ENCODE measurements at places on chromosomes 7 and 10.

DNA sequence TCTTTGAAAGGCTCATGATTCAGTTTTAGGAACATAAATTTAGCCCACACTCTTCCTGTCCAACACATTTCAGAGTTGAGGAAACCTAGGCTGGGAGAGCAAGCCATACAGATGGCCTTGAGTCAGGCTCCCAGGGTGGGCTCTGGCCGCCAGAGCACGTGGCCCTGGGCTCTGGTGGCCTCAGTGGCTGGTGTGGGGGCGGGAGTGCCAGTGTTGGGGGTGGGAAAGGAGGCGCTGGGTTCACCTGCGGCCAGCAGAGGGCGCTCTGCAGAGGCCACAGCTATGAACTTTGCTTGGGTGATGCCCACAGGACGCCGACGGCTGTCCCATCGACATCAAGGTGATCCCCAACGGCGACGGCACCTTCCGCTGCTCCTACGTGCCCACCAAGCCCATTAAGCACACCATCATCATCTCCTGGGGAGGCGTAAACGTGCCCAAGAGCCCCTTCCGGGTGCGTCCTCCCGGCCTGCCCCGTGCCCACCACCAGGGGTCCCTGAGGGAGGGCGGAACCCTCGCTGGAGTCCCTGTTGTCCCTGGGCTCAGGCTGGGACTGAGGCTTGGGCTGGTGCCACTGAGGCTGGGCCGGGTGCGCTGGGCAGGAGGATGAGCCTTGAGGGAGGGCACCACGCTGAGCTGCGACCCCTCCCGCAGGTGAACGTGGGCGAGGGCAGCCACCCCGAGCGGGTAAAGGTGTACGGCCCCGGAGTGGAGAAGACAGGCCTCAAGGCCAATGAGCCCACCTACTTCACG is 11.9 kb downstream of the FLNC start:
- DNase-seq = peak; percentile 46

DNA sequence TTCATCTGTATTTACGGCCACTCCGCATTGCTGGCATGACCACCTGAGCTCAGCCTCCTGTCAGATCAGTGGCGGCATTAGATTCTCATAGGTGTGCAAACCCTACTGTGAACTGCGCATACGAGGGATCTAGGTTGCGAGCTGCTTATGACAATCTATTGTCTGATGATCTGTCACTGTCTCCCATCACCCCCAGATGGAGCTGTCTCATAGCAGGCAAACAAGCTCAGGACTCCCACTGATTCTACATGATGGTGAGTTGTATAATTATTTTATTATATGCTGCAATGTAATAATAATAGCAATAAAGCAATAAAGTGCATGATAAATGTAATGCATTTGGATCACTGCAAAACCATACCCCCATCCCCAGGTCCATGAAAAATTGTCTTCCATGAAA is 1172.9 kb upstream of the AUTS2 start:
- no peak for DNase-seq

DNA sequence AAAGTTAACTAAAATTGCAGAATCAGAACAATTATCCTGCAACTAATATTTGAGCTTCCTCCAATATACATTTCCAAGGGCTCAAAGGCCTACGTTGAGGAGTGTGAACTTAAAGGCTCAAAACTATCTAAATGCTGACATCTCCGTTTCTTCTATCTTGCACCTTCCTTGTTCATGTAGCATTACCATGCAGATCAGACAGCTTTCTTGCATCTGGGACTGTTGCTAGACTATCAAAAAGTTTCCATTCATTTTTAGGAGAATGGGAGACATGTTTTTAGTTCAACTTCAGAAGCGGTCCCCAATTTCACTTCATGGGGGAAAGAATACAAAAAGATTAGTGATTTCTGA is 2.9 kb downstream of the ANKRD1 start:
- DNase-seq = no peak

GRCh38 chr7:14207138-14207537 is 217.7 kb upstream of the ETV1 start:
- DNase-seq = no peak

GRCh38 chr7:95330204-95330960 is 6.0 kb upstream of the PON1 start:
- DNase-seq = peak; percentile 43

- DNase-seq = no peak
These were observed 35.8 kb upstream of the GRID1 start for GRCh38 chr10:86402283-86402941.

DNA sequence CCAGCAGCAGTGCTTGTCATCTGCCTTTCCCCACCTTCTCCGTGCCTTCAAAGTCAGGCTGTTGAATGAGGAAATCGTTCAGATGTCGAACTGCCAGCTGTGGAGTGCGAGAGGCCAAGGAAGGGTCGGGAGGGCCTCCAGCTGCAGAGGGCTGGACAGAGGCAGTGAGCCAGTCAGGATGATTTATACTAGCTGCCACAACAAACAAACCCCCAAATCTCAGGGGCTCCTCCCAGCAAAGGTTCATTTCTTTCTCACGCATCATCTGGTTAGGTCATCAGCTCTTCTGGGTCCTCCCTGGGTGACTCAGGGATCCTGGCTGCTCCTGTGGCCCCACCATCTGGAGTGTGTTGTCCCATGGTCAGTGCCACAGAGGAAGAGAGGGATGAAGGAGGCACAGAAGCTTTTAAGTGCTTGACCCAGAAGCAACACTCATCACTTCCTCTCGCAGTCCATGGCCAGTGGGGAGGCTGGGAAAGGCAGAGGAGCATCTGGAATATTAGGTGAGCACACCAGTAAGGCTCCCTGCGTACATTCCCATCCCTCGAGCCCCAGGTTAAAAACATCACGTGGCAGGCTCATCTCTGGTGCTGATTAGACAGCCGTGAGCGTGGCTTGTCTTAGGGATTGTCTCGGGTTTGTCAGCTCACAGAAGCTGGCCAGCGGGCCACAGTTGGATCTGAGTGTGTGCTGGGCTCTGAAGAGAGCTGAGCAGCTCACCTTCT is 140.7 kb downstream of the RGS10 start:
- DNase-seq = no peak

DNA sequence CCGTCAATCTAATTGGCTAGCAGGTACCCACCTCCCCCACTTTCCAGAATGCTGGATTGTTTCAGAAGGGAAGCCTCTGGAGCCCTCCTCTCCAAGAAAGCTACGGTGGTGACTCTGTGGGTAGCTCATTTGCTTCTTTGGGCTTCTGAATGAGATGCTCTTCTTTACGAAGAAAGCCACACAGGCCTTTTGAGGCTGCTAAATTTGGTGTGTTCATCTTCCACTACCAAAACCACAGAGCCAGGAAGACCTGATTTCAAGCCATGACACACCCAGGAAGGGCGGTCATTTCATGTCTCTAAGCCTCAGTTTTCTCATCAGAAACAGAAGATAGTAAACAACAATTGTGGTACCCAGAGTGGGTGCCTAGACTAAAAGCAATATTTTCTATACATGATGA is 901.2 kb downstream of the KCNMA1 start:
- DNase-seq = no peak

- no peak for DNase-seq
These were observed 85.3 kb downstream of the LARP4B start for GRCh38 chr10:846126-846685.

GRCh38 chr10:33831591-33831990 is 497.1 kb upstream of the NRP1 start:
- DNase-seq = no peak

DNA sequence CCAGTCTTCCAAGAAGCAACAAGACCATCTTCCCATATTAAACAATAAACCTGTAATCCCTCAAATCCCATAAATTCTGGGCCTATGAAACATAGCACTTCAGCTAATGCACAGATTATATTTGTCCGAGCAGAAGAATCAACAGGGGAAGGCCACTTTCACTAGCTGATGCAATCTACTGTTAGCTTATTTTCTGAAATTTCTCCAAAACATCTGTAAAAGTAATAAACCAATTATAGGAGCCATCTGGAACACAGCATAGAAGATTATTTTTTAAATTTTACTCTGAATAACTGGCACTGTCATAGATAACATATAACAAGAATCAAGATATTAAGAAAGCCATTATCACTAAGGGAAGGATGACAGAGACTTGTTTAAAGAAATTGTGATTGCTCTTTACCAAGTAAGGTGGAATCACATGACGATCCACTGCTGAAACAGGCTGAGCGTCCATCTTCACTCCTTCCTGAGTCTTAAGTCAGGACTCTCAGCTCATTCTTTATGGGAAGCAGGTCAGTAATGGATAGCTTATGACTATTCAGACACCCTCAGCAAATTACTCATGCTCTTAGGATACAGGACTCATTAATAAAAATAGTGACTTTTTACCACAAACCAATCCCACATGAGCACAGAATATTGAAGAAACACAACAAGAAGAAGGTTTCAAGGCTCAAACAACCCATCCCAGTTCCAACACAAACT is 719.5 kb downstream of the XPNPEP1 start:
- no peak for DNase-seq

DNA sequence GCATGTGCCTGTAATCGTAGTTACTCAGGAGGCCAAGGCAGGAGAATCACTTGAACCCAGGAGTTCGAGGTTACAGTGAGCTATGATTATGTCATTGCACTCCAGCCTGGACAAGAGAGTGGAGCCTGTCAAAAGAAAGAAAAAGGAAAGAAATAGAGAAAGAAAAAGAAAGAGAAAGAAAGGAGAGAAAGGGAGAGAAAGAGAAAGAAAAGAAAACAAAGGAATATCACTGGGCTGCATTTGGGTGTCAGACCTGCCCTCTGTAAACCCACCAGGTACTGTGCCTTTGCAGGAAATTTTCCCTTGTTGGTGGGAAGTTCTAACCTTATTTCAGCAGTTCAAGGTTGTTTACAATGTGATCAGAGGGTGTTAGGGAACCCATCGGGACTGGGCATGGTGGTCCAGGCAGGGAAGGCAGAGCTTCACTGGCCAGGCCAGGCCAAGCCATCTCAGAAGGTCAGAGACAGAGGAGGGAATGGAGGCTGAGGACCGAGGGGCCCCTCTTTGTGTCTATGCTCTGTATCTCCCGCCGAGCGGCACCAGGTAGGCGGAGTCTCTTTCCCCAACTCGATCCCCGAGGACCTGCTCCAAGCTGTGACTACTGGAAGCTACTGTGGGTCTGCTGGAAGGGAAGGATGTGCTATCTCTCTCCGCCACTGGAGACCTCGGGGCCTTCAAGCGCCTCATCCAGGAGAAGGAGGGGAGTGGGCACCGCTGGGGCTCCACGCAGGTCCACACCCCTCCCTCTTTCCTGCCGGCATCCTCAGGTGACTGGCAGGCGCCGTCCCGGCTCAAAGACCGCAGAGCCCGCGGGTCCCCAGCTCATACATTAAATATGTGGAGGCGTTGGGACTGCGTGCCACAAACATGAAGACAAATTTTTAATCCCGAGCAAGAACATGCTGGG is 15.2 kb upstream of the KAZALD1 start:
- no peak for DNase-seq

DNA sequence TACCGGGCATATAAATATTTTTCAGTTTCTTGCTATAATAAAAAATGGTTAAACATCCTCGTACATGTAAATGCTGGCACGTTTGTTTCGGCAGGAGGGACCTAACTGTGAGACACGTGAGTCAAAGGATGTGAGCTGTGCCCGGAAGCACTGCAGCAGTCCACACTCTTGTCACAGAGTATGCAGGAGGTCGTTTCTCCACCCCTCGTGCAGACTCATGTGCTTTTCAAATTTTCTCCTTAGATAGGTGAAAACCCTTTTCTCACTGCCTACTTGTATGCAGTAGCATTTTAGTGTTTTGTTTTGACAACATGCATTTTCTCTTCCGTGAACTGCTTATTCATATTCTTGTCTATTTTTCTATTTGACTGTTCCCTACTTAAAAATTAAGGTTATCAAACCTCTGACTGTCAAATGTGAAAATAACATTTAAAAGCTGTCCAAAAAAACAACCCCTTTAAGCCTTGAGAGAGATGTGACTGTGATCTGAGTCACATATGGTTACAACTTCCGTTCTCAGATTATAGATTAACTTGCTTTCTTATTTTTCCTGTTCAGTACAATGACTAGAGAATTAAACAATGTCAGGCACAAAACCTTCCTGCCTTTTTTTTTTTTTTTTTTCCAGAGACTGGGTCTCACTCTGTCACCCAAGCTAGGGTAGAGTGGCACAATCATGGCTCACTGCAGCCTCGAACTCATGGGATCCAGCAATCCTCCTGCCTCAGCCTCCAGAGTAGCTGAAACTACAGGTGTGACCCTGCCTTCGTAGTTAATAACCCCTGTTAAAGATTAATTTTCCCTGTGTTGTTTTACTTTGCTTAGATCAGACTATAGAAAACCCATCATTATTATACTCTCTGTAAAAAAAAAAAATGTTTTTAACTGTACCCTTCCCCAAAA is 45.1 kb downstream of the DPY19L1 start:
- DNase-seq = peak; percentile 51

- DNase-seq = no peak
These were observed 184.3 kb downstream of the KIAA1217 start for GRCh38 chr10:24393201-24393600.

DNA sequence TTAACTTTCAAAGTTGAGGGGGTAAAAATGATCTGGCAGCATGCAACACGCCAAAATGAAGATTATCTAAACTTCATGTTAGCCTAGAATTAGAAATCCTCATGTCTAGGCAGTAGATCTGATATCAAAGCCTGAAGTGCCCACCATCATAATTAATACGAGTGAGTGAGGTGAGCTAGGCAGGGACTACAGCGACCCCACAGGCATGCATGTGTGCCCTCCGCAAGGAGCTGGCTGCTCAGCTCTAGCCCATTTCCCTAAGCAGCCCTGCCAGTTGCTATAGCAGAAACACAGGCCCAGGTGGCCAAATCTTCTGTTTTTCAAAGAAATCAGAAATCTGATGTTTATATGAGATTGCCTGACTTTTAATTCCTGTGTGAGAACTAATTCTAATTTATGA is 93.1 kb upstream of the IFRD1 start:
- no peak for DNase-seq

DNA sequence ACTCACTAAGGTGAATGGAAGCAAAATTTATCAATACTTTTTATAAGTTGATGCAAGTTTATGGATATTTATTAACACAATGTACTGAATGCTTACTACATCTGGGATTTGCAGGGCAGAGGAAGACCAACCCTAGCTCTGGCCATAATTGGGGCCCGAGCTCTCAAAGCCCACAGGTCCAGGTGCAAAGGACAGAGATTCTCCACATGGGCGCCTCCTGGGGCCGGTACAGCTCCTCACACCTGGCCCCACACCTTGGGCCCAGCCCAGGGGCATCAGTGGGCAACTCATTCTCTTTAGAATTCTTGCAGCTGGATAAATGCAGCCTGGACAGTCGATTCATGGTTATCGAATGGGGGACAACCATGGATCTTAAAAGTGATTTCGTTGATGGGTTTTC is 47.1 kb downstream of the CALML3 start:
- no peak for DNase-seq

DNA sequence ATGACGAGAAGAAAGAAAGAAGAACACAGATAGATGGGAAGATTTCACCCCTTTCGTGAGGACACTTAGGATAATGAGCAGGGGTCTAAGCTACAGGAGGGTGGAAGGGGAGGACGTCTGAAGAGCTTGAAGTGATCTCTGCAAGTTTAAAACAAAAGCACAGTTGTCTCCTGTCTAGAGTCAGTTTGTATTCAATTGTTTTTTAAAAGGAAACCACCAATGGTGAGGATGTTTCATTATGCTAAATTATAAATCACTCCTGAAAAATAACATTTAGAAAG is 85.9 kb downstream of the ADAM12 start:
- no peak for DNase-seq

- DNase-seq = no peak
These were observed 5.3 kb upstream of the COL1A2 start for GRCh38 chr7:94389381-94389780.

- DNase-seq = no peak
These were observed 131.6 kb downstream of the HGF start for GRCh38 chr7:81638198-81638597.

GRCh38 chr7:155380976-155381851 is 76.7 kb upstream of the EN2 start:
- DNase-seq = no peak

- no peak for DNase-seq
These were observed 133.4 kb downstream of the SFMBT2 start for GRCh38 chr10:7277432-7277831.

Data from CD4-positive, alpha-beta T cell treated with Interleukin-1 beta for 1 hour (primary cell).